Stimulated activated CD4-positive, alpha-beta T cell treated with anti-CD3 and anti-CD28 coated beads, TNF-alpha, amount 100 ng/mL, for 24 hours (primary cell): ENCODE measurements at places on chromosomes 6 and 20.

GRCh38 chr6:2026133-2026532, 219.3 kb downstream of the GMDS start:
- no peak for DNase-seq

DNA sequence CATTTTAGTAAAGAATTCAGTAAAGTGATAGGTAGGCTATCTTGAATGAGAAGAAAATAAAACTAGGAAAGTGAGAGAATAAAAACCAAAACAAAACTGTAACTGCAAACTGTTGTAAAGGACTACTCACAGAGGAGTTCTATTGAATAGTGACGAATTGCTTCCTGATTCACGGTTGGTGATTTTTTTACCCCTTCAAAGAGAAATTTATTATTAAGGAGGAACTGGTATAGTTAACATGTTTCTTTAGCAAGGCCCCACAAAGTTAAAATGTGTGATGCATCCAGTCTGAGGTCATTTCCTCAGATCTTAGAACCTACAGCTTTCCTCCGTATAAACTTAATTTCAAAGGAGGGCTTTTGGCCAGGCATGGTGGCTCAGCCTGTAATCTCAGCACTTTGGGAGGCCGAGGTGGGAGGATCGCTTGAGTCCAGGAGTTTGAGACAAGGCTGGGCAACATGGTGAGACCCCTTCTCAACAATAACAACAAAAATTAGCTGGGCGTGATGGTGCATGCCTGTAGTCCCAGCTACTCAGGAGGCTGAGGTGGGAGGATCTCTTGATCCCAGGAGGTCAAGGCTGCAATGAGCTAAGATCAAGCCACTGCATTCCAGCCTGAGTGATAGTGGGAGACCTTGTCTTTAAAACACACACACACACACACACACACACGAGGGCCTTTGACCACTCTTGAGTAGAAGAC, 8.3 kb downstream of the PRDM1 start:
- no peak for DNase-seq

DNA sequence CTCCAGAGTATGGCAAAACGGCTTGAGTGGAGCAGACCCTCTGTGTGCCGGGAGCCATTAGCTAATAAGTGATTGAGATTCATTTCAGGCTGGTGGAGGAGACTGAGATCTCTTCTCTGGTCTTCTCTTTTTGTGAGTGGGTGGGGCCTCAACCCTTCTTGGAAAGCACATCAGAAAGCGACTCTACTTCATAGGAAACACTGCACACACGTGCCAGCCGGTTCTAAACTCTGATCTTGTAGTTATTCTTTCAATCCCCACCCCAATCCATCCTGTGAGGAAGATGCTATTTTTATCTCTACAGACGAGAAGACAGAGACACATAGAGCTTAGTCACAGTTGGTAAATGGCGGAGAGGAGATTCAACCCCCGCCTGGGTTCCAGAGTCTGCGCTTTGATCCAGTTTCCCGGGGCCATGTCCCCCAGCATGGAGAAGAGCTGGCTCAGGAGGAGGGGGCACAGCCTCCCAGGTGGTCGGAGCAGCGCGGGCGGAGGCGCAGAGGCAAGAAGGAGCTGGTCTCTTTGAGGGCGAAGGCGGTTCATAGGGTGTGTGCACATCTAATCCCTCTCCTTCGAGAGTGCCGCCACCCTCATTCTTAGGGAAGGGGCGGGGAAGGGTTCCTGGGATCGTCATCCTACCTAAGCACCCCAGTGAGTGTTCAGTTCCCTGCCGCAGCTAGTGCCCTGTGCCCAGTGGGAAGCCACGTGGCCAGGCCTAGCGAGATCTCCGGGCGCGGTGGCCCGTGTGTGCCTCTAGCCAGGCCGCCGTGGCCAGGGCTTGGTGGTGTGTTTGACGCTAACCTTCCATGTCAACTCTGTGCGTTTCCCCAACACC, 49.0 kb upstream of the TAGAP start:
- peak; percentile 35 for DNase-seq

DNA sequence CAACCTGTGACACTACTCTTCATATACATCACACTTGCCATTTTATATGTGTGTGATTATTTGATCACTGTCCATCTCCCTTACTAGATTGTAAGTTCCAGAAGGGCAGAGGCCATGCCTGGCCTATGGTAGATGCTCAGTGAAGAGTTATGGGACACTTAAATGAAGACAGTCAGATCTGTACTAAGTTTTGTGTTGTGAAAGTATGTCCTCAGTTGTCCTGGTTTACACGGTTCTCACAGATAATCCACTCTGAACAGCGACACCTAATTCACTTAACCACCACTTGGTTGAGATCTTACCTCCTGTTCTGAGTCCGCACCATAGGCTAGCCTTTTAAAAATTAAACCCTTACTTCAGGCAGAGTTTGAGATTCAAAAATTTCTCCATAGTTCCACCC, 434.1 kb upstream of the SOX4 start:
- DNase-seq = no peak

DNA sequence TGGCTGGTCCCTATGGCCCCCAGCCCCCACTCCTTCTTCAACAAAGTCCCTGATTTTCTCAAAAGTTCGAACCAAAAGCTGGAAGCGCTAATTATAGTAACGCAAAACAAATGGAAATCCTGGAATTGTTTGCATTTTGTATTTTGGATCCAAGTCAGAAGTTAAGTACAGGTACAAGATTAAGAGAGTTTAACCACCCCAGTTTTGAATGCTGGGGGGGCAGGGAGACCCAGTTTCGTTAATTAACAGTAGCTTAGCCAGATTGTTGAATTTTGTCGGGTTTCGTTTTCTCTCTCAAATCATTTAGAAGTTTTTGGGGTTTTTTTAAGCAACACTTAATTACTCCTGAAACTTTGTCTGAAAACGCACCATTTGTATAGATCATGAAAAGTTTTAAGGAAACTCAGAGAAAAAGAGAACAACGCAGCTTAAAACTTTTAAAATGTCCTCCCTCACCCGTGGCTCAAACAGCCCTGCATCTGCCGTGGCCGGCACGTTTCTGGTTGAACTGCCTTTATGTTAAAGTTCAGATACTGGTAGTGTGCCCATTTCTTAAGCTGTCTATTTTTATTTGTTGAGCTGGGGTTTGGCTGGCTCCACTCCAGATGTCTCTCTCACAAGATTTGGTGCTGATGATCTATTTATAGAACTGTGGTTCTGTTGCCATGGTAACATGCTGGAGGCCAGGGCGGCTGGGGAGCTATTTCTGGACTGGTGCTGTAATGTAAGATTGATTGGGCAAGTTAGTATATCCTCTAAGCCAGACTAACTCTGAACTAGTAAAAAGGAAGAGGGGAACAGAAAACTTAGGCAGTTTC, 55.0 kb downstream of the GNAS start:
- peak; percentile 25 for DNase-seq

GRCh38 chr6:21885532-21886114, 292.1 kb downstream of the SOX4 start:
- DNase-seq = no peak

GRCh38 chr6:31441365-31442267, 38.2 kb downstream of the MICA start:
- peak; percentile 76 for DNase-seq

DNA sequence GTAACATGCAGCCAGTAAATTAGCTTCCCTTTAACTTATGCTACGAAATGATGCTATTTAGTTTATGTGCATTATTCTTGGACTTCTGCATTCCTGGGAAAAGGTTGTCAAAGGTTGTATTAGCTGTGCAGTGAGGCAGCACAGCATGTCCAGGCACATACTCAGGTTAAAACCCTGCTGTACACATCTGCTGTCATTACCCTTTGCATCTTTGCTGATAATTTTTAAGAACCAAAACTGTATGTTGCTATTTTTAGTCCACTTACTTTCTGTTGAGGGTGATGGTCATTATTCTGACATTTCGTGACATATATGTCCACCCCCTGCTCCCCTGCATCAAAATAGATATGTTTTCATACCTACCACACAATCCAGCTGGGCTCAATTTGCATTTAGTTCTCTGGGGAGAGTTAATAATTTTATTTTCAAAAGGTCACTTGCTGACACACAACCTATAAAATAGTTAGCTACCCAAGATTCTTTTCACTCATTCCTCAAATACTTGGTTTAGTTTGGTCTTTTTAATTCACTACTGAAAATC, 142.5 kb upstream of the SPACA1 start:
- no peak for DNase-seq

DNA sequence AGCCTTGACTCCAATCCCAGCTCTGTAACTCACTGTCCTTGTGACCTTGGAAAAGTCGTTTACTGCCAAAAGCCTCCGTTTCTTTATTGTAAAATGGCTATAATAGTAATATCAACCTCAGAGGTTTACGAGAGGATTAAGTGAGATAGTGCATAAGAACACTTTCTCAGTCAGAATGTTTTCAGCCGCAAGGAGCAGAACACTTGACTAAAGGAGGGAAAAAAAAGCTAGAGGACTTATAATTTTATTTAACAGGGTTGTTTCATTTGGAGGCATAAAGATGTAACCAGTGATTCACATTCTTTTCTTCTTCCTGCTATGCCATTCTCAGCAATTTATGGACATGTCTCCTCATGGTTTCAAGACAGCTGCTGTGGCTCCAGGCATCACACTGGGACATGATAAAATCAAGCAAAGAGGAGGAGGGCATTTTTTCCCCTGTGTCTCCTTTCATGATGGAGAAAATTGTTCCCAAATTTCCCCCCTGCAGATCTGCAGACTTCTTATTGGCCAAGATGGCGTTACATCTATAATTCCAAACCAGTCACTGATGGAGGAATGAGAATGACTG, 143.0 kb upstream of the PTPN1 start:
- no peak for DNase-seq
